ENCODE measurements at places on chromosomes 12 and 14. TPM values are rescaled to one million over a fixed set of nuclear protein-coding genes. Genes with fewer than 3 reads are reported as not detected.

GRCh38 chr12:68507657-68508056 lies 103.0 kb upstream of the RAP1B start:
- no peak for DNase-seq

TBC1D30 gene
- total RNA-seq, result 3.8 TPM

DNA sequence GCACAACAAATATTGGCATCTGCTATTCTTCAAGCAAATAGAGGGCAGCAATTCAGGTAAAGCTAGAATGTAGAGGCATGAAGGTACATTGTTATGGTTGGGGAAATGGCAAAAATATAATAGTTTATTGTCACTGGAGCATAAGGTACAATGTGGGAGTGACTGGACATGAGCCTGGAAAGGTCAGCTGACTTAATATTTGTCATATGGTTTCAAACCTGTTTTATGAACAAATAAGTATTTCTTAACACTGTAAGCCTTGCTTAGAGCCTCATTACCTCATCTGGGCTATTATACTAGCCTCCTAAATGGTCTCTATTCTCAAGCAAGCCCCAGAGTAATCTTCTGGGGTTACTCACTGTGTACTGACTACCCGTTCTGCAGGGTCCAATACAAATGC lies 33.7 kb downstream of the FAM177A1 start:
- no peak for DNase-seq

DNA sequence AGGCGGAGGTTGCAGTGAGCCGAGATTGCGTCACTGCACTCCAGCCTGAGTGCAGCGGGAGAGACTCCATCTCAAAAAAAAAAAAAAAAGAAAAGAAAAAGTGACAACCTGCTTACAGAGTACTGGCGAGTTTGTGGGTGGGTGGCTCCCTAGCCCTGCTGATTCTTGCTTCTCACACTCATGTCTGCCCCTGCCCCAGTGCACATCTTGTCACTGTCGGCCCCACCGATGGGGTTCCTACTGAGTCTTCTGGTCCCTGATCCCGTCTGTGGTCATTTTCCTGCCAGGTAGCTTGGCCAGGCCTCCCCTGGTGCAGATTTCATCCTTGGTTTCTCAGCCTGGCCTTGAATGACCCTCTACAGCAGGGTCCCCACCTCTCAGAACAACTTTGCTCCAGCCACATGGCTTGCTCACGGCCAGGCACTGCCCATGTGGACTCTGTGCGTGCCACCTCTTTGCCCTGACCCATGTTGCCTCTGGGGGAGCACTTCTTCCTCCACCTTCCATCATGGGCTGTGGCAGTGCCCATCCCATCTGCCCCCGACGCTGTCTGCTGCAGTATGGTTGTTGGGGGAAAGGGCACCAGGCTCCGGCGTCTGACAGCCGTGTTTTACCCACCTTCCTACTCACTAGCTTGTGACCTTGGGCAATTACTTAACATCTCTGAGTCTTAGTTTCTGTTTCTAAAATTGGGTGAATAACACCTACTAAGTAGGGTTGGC lies 2.1 kb upstream of the PTPN6 start:
- no peak for DNase-seq

SYNDIG1L gene
- total RNA-seq, result not detected

DNA sequence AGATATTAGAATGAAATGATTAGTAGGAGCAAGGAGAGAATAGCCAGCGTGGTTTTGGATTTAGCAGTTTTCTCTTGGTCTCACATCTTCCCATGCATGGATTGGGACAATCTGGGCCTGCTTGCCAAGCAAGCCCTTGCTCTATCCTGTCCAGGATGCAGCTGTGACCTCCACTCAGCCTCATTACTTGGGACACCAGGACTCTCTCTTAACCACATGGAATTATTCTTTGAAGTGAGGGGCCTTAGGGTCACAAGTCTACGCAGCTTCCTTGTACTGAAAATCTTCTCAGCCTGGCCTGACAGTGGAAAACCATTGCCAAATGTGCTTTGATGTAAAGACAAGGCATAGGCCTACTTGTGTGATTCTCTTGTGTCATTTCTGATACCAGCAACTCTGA lies 28.0 kb upstream of the DCN start:
- DNase-seq, result no peak

RNFT2 gene
- total RNA-seq, result not detected

GRIP1 gene
- 0.18 TPM for total RNA-seq

- DNase-seq, result no peak
Measured at GRCh38 chr14:98913967-98914650, 357.9 kb downstream of the BCL11B start.

TESPA1 gene
- not detected for total RNA-seq

IGF1 gene
- 19.4 TPM for total RNA-seq

DNA sequence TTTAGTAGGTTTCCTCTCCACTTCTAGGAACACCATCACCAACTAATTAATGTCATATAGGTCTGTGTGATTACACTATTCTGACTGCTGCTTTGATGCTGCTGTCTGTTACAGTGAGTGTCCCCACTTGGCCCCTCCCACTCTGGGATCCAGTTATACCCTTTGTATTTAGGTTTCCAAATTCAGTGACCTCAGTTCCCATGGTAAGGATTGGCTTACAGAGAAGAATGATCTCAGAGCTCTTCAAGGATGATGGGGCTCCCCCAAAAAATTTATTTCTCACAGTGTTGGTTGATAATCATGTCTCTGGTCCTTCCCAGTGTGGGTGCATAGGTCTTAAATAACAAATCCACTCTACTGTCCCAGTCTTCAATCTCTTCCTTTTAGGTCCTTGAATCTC lies 210.0 kb upstream of the MYL2 start:
- DNase-seq, result no peak

- DNase-seq, result no peak
Measured at GRCh38 chr12:120453977-120454376, 7.7 kb downstream of the GATC start.

GZMB gene
- not detected for total RNA-seq

GRCh38 chr14:98120831-98121464 lies 1151.0 kb downstream of the BCL11B start:
- DNase-seq, result no peak

SRGAP1 gene
- 0.36 TPM for total RNA-seq
